ENCODE measurements at places on chromosomes 3 and 15.
A peak's percentile ranks its signal among the peaks of the same experiment; 100 is the strongest.

DNA sequence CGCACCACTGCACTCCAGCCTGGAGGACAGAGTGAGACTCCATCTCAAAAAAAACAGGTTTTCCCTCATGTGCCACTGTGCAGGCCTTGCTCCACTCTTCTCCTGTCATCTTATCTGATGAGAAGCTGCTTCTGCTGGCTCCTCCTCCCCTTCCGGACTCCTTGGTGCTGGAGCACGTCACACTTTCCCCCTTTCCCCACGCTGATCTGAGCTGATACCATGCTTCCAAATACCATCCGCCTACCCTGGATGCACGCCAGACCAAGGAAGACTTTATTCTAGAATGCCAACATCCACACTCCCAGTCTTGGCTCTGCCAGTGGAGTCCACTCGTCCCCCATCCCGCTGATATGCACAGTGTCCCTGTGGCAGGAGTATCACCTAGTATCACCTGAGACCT is 31.3 kb downstream of the HOMER2 start:
- no peak for DNase-seq

GRCh38 chr3:107347751-107348150 is 29.5 kb upstream of the CCDC54 start:
- no peak for DNase-seq

DNA sequence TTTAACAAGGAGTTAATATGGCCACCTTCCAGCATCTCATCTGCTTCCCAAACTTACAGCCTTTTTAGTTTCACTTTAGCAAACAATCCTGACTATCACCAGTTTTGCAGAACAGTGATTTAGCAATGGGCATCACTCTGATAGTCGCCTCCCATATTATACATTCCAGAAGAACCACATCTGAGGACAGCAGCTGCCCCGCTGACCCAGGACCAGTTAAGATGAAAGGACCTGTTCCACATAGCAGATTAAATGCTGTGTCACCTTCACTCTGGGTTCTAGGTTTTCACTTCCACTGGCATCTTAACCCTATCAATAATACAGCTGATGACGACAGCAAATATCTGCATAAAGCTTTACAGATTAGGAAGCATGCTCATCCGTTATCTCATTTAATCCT is 99.8 kb downstream of the TRIM69 start:
- no peak for DNase-seq

DNA sequence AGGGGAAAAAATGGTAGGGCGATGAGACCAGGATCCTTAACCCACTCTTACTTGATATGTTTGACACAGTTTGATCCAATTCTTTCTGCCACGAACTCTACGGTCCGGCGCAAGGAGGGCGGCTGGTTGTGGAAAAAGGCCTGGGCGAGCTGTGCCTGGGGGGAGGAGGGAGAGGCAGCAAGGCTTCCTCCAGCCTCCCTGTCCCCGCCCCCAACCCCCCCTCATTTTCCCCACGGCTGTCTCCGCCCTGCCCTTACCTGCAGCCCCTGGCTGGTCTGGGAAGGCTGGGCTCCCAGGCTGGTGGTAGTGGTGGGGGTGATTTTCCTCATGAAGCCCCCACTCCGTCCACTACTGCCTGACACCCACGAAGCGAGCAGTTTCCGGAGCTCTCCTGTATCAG is 8.0 kb downstream of the CDAN1 start:
- DNase-seq, result no peak

DNA sequence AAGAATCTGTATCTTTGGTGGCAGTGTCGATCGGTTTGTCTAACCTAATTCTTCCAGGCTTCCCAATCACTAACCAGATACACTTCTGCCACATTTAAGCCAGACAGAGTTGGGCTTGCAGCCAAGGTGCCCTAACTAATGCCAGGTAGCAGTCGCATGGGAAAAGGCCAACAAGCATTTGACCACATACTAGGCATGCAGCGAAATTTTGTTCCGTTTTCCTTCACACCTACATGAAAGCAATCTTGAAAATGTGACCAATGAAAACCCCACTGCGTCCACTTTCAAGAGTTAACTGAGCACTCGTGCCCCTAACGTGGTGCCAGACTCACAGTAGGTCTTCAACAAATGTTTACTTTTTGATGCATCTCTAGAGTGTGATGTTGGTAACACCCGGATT is 192.2 kb upstream of the TPM1 start:
- no peak for DNase-seq

- DNase-seq, result no peak
Observed at GRCh38 chr3:123102826-123103225, 36.0 kb downstream of the PDIA5 start.

GRCh38 chr3:51400166-51400565 is 9.1 kb downstream of the RBM15B start:
- DNase-seq, result no peak

DNA sequence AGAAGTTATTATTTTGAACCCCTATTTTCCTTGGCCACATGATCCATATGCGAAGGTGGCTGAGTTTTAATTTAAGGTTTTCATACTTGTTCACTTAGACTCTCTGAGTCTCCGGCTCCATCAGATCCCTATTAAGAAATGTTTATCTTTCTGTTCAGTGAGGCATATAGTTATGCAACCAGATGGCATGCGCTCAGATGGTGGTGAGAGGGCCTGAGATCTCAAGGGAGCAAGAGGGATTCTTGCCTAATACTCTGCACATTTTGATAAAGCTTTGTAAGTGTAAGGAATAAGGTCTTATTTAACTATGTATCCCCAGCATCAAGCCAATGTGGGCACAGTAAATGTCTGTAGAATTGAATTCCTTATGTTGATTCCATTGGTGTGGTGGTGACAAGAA is 78.9 kb upstream of the DPH6 start:
- DNase-seq, result no peak

GRCh38 chr3:4976109-4976508 is 3.1 kb upstream of the BHLHE40 start:
- no peak for DNase-seq

GRCh38 chr15:22806156-22806555 is 19.7 kb downstream of the NIPA1 start:
- no peak for DNase-seq

- DNase-seq, result no peak
Observed at GRCh38 chr3:98732286-98733052, 30.7 kb upstream of the ST3GAL6 start.

DNA sequence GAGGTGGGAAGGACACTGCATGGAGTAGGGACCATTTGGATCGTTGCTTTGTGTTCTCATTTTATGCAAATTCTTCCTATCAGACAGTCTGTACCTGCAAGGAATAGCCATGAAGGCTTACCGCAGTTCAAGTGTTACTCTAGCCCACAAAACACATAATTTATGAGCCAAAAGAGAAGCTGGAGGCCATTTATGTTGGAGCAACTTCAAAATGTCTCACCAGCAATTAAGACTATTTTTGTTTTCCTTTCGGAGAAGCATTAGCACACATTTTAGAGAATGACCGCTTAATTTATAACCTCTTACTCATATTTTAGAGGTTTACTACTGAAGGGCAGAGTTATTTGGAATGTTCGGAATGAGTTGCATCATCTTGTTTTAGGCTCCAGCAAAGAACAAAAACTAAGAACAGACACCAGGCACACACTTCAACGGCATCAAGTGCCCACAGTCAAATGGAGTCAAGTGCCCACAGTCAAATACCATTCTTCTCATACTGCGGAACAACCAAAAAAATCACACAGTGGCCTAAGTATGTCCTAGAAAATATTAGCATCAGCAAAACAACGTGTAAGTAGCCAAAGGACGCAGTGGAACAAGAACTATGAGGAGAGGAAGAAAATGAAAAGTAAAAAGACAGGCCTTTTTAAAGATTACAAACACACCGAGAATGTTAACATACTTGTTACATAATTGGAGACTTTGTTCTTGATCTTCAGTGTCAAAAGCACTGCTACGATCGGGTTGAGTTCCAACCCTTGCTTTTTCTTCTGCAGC is 17.5 kb upstream of the GOLGA8J start:
- DNase-seq, result no peak

- no peak for DNase-seq
Observed at GRCh38 chr3:19248767-19249166, 100.5 kb downstream of the KCNH8 start.

DNA sequence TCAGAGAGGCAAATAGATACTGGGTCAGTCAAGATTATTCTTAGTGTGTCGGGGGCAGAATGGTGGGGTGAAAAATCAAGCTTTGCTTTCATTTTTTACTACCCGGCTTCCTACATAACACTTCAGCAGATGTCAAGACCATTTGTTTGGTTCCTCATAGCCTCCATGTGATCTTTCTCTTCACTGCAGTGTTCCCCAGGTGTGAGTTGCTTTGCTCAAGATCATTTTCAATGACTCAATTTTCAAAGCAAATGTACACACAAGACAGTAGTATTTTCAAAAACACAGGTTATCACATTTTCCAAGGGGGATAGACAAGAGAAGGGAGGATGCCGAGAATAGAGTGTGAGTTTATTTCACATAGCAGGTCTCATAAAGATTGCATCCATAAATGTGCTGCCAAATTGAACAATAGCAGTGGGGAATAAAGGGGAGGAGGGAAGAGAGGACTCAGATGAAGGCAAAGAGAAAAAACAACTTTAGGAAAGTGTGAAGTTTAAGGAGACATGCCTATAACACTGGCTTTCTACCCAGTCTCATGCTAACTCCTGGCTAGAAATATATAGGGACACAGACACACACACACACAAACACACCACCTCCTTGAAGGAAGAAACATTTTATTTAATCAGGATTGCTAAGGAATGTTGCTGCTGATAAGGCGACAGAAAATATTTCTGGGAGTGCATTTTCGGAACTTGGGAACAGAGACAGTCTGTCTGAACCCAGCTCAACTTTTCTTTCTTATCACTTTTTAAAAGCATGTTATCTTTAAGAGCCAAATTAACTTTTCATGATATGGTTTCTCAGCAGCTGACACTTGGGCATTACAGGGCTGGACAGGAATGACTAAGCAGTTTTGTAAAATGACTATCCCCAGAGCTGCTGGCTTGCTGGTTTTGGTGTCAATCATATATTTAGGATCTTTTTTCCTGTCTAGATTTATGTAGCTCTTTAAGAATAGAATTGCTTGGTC is 402.4 kb downstream of the RBMS3 start:
- DNase-seq, result no peak

GRCh38 chr15:80467311-80467714 is 63.1 kb downstream of the ARNT2 start:
- no peak for DNase-seq

GRCh38 chr3:46105306-46105919 is 78.1 kb upstream of the XCR1 start:
- DNase-seq, result no peak

DNA sequence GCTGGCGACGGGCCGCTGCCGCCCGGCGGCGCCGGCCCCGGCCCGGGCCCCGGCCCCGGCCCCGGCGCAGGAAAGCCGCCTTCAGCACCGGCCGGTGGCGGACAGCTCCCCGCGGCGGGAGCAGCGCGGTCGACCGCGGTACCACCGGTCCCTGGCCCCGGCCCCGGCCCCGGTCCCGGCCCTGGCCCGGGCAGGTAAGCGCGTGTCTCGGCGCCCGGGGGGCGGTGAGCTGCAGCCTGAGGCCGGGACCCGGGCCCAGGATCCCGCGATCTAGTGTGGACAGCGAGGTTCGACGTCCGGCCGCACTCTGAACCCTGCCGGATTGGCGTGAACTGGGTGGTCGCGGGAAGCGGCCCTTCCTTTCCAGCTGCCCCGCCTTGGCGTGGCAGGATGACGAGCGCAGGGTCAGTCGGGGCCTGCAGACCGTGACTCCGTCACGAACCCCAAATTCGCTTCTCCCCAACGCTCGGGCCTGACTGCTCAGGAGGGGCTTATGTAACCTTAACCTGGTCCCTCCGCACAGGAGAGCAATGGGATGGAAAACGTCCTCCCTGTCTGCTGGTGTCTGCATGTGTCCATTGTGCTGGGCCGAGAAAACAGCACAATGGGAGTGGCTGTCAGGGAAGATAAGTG is 472 bp downstream of the BSN start:
- peak; percentile 34 for DNase-seq

DNA sequence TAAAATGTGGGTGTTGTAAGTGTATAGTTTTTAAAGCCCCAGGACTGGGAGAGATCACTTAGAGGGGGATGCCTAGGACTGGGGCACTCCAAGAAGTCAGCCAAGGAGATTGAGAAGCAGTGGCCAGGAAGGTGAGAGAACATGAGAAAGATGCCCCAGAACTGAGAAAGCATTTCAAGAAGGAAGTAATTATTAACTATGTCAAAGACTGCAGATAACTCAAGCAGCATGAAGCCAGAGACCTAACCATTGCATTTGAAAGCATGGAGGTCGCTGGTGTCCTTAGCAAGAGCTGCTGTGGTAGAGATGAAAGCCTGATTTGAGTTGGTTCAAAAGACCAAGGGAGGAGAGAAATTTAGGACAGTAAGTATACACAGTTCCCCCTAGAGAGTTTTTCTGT is 30.6 kb upstream of the SLC2A2 start:
- no peak for DNase-seq

- DNase-seq, result no peak
Observed at GRCh38 chr3:53708001-53708621, 138.1 kb downstream of the CHDH start.

GRCh38 chr3:21747376-21747775 is 3.6 kb downstream of the ZNF385D start:
- DNase-seq, result no peak

DNA sequence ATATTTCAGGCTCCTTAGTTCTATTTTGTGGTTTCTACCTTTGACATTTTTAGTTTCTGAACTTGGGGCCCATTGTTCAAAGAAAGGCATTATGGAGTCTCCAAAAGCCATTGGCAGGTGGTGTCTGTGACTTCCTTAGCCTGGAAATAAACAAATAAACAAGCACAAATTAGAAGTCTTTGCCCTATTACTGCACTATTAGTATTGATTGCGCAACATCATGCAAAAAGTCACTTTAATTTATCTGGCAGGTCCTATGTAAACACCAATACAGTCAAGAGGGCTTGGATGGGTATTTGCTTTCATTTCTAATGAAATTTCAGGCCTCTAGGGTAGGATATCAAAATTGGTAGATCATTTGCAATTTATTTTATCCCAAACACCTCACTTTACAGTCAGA is 85.6 kb downstream of the LPP start:
- no peak for DNase-seq
